ENCODE measurements at places on chromosomes 12 and 14. TPM values are rescaled to one million over a fixed set of nuclear protein-coding genes. Genes with fewer than 3 reads are reported as not detected.
A peak's percentile ranks its signal among the peaks of the same experiment; 100 is the strongest.

- DNase-seq: no peak
Measured at GRCh38 chr12:51087818-51088217, 4.4 kb upstream of the CSRNP2 start.

- no peak for DNase-seq
Measured at GRCh38 chr12:122929148-122929538, 33.2 kb upstream of the VPS37B start.

GRCh38 chr14:74239848-74240793 lies 872 bp downstream of the VSX2 start:
- DNase-seq: no peak

DNA sequence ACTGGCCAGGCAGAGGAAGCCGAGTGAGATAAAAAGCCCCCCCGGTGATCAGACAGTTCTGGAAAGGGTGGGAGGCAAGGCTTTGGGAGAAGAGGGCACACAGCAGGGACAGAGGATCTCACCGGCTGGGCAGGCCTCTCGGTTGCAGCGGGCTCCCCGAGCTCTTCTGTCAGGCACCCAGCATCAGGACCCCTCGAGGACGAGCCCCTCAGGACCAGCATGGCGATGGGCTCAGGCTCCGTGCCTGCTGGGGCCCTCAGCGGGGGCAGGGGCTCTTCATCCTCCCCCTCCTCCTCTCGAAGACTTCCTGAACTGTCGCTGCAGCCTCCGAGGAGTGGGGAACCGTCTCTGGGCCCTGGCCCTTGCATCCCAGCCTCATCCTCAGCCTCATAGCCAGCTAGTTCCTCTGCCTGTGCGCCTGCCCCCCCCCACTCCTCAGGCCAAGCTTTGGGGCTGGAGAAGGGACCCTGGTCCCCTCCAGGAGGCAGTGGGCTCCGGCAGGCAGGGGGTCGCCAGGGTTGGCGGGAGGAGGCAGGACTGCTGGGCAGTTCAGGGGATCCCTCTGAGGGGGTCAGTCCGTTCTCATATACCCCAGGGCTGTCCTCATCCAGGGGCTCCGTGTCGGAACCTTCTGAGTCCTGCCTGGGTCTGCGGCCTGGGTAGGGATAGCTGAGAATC lies 3.4 kb upstream of the AP1G2 start:
- DNase-seq: no peak

DNA sequence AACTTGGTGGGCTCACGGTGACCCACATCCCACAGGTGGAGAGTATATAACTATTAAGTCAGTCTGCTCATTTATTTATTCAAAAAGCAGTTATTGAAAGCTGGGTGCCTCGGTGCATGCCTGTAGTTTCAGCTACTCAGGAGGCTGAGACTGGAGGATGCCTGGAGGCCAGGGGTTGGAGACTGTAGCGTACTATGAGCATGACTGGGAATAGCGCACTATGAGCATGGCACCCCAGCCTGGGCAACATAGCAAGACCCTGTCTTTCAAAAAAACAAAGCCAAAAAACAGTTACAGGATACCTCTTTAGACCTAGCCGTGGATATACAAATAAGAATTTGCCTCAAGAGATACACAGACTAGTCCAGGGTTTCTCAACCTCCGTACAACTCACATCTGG lies 139.8 kb downstream of the ZFP36L1 start:
- DNase-seq: no peak

The AGAP2 gene
- total RNA-seq: 63.2 TPM

GRCh38 chr12:68030248-68030647 lies 41.0 kb downstream of the IFNG-AS1 start:
- DNase-seq: no peak

- DNase-seq: no peak
Measured at GRCh38 chr14:99808515-99808914, 15.3 kb downstream of the EML1 start.

DNA sequence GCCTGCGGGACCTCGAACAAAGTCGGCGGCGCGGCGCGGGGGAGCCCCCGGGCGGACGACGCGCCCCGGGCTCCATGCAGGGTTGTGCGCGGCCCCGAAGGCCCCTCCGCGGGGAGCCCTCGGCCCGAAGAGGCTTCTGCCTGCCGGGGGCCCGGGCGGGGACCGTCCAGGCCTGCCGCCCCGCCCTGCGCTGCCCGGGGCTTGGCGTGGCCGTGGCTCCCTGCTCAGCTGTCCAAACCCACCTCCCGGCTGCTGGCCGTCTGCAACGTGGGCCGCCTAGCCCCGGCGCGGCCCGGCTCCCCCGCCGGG lies 670 bp downstream of the DYRK2 start:
- DNase-seq: no peak

The DNAJC22 gene
- not detected for total RNA-seq

- DNase-seq: peak; percentile 1
Measured at GRCh38 chr14:59918824-59919569, 947 bp upstream of the LRRC9 start.

The JAG2 gene
- 0.29 TPM for total RNA-seq
